Activated CD4-positive, alpha-beta T cell treated with anti-CD3 and anti-CD28 coated beads for 36 hours (primary cell): ENCODE measurements at places on chromosomes 1 and 21.

GRCh38 chr1:63261736-63262458 is 60.5 kb upstream of the FOXD3 start:
- no peak for DNase-seq

DNA sequence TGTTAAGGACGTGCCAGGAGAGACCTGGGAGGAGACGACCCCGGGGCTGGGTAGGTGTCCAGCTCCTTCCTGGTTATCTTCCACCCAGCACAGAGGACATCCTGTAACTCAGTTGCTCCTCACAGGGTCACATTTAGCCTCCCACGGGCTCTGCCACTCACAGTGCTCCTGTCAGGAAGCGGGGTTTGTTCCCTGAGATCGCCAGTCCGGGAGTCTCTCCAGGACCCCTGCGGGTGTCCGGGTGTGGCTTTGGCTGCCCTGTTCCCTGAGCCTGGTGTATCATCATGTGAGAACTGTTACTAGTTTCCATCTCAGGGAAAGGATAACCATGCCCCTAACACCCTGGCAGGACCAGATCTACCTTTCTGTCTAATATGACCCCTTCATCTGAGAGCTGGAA is 158.2 kb upstream of the RUNX1 start:
- no peak for DNase-seq

DNA sequence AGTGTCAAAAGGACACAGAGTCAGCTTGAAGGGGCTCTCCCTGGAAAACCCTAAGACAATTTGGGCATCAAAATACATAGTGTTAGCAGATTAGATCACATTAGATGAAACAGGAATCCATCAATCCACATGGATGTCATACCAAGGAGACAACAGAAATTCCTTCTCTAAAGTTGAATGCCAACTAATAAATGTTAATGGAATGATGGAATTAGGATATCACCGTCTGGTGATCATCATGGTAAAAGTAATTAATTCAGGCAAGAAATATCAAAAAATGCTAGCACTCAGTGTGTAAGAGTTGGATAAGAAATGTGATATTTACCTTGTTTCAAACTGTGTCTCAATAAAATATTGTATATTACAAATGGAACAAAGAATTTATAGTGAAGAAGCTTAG is 10.9 kb upstream of the SLC25A24 start:
- DNase-seq, result no peak

DNA sequence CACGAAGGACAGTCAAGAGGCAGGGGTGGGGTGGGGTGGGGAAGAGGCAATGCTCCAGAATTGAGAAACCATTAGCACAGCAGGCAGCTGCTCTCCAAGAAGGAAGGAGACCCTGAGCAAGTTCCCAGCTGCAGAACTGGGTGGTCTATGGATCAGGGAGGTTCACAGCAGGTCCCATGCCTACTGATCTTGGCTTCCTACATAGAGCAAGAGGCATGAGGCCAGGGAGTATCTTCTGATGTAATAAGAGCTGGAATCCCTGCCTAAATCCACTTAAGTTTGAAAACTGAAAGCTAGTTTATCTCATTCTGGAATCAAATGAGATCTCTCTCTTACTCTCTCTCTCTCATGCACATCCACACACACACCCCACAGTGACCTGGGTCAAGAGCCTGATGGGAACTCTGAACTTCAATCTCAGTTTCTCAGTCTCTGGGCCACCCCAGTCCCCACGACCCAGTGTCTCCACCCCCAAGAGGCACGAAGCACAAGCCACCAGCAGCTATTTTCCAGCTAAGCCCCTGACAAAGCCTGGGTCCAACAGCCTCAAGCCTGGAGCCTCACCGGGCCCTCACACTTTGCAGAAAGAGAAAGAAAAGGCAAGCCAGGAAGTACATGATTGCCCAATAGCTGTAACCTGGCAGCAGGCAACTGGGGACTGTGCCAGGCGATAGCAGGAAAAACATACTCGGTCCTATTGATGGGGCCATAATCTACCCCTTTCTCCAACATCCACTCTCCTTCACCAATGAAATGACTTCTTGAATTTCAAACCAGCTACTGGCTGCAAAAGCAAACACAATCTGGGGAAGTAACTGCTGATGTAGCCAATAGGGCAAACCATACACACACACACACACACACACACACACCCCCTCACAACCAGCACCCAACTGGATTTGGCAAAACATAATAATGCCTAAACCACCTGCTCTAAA is 2.2 kb downstream of the NUAK2 start:
- peak; percentile 55 for DNase-seq

DNA sequence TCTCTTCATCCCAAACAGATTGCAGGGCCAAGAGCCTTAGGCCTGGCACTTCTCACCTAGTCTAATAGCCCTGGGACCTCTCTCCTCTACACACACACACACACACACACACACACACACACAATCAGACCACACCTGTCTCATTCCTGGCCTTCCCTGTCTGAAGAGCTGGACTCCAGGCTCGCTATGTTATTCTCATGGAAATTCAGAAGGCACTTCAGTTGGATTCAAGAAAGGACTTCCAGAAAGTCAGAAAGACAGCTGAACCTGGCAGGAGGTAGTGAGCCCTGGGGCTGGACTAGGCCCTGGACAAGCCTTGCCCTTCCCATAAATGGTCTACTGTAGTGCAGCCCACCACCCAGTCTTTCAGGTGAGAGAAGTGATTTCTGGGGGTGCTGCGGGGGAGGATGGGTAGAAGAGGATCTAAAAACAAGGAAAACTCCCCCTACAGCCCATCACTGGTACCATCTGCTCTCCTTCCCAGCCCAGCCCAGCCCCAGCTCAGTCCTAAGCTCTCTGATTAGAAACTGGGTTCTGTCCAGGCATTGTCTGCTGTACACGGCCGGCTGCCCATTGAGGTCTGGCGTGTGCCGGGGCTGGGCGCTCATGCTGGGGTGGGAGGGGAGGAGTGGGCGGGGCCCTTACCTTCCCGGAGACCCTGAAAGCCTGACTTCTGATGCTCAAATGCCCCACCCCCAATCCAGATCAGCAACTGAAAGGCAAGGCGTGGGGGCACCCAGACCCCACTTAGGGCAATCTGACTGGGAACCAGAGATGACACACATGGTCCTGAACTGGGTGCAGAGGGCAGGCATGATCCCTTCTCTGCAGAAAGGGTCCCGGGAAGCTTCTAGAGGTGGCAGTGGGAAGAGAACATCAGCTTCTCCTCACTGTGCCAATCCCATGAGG is 2.5 kb downstream of the KIF21B start:
- peak; percentile 75 for DNase-seq
